Stimulated activated CD4-positive, alpha-beta T cell treated with anti-CD3 and anti-CD28 coated beads, Interleukin-12 subunit alpha, Interleukin-12 subunit beta, amount 100 ng/mL, for 4 hours (primary cell): ENCODE measurements at places on chromosomes 5 and 9.

DNA sequence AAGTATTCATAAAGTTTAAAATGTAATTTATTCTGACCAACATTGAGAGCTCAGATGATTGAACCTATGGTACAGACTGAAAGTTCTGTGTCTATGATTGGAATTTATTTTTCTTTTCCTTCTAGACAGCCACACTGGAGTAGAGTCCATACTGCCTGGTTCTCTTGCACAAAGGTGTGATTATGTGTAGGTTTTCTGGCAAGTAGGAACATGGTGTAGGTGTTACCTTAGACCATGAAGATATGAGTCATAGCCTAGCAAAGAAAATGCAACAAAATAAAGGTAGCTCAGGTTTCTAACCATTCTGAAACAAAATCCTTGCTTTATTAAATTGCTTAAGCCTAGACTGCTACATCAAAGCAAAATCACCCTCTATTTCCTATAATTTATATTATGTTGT, 143.4 kb downstream of the CDH12 start:
- no peak for DNase-seq

DNA sequence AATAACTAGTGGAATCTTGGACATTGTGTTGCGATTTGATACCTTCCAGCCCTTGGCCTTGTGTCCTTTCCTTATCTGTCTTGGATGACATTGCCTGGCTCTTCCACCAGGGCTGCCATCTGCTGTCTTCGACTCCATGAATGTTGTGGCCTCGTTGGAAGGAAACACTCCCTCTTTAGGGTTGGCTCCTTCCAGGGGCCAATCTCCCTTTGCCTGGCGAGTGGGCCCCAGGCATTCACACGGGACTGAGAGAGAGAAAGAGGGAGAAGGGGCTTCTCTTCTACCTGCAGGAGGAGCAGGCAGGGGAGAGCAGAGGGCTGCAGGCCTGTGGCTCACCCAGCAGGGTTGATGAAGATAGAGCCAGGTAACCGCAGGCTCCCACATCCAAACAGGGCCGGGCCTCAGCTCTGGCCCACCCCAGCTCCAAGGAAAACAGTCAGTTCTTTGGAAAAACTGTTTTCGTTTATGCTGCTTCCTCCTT, 31.3 kb downstream of the FGF1 start:
- DNase-seq = no peak

GRCh38 chr5:179154346-179154990, 94.3 kb downstream of the ZNF354C start:
- no peak for DNase-seq

DNA sequence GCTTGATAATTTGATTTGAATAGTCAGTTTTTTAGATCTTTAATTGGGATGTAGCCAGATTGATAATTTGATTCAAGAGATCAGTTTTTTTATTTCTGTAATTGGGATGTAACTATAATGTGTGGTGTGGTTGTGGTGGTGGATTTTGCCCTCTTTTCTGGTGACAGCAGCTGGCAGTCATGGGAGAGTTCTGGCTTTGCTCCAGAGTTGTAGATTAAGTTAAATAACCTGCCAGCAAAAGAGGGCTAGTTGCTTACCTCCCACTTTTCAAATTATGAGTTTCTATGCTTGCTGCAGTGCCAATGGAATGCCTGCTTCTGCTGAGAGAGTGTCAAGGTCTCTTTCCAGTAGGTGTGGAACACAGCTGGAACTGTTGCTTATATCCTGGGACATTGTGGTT, 315.1 kb downstream of the CCDC171 start:
- DNase-seq = no peak

DNA sequence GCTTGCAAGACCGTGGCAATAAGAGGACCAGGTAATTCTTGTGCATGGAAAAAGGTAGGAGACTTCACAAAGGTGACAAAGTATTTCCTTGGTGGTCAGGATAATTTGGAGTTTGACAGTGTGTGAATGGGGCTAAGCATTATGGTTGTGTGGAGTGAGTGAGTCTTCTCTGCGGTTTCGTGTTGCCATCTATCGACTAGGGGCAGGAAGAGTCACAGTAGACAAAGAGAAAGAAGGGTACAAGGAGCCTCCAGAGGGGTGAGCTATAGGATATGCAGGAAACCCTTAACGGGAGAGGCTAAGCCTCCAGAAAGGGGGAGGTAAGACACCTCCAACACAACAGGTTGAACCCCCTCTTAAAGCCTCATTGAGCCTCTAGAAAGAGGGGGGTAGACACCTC, 64.0 kb upstream of the RANBP6 start:
- DNase-seq = no peak

- DNase-seq = no peak
Observed at GRCh38 chr5:86463339-86463738, 154.4 kb upstream of the COX7C start.

GRCh38 chr9:89576404-89576839, 28.4 kb upstream of the GADD45G start:
- DNase-seq = no peak

DNA sequence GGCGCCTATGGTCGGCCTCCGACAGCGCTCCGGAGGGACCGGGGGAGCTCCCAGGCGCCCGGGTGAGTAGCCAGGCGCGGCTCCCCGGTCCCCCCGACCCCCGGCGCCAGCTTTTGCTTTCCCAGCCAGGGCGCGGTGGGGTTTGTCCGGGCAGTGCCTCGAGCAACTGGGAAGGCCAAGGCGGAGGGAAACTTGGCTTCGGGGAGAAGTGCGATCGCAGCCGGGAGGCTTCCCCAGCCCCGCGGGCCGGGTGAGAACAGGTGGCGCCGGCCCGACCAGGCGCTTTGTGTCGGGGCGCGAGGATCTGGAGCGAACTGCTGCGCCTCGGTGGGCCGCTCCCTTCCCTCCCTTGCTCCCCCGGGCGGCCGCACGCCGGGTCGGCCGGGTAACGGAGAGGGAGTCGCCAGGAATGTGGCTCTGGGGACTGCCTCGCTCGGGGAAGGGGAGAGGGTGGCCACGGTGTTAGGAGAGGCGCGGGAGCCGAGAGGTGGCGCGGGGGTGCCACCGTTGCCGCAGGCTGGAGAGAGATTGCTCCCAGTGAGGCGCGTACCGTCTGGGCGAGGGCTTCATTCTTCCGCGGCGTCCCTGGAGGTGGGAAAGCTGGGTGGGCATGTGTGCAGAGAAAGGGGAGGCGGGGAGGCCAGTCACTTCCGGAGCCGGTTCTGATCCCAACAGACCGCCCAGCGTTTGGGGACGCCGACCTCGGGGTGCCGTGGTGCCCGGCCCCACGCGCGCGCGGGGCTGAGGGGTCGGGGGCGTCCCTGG, 561 bp downstream of the DAPK1 start:
- no peak for DNase-seq

GRCh38 chr5:54766748-54767147, 218.6 kb downstream of the ESM1 start:
- no peak for DNase-seq

- no peak for DNase-seq
Observed at GRCh38 chr9:108939975-108940374, 5.8 kb downstream of the ABITRAM start.

DNA sequence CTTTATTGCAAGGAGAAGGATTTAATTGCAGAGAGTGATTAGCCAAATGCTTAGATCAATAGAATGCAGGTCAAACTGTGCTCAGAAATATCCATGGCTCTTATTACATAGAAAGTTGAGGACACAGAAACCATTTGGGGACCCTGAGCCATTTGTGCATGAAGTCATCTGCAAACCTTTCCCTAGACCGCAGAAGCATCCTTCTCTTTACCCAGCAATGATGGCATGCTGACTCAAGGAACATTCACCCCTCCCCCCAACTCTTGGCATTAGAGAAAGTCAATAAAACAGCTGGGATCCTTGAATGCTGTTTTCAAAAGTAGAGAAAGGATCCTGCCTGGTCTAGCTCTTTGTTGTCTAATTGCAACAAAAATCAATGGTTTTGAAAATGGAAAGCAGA, 73.5 kb downstream of the PPP2R2B start:
- no peak for DNase-seq

DNA sequence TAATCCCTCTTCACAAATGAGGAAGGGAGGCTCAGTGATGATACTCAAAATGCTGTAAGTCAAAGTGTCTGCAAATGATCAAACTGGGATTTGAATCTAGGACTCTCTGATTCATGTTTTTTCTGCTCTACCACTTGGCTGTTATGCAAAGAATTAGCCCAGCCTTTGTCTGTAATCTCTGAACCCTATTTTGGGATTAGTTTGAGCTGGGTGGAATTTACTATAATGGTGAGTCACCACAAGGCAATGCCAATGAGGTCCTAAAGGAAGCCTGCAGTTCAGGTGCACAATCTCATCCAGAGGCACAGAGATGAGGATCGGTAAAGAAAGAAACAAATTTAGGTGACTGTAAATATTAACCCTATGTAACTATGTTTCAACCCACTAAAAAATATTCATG, 29.2 kb downstream of the RFK start:
- no peak for DNase-seq

GRCh38 chr9:89165341-89165740, 13.3 kb downstream of the SHC3 start:
- no peak for DNase-seq

GRCh38 chr5:63563008-63563917, 399.0 kb downstream of the HTR1A start:
- no peak for DNase-seq

DNA sequence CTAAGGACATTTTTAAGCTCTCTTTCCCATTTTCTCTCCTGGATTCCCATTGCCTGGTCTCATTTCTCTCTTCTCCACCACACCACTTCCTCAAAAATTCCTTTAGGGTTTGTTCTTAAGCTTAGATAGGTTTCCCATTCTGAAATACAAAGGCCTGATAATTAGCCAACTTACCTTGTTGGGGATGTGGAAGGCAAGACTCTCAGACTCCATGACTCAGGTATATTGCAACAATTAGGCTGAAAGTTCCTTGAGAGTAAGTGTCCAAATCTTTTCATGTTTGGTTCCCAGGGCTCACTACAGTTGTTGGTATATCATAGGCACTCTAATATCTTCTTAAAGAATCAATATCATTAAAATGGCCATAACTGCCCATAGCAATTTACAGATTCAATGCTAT, 43.6 kb downstream of the FXN start:
- no peak for DNase-seq

DNA sequence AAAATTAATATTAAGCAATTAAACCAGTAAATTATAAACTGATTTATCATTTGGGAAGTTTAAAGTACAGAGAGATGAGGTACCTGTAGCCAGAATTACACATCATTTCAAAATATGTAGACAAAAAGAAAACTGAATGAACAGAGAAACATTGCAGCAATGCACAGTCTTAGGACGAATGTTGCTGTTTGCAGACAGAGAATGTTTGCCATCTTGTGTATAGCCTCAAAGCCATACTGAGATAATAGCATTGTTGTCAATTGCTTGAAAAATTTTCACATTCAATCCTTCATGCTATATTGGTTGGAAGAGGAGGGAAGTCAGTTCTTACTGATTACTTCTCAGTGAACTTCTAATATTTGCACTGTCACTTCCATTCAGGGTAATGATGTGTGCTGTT, 326.2 kb downstream of the PRR16 start:
- no peak for DNase-seq

DNA sequence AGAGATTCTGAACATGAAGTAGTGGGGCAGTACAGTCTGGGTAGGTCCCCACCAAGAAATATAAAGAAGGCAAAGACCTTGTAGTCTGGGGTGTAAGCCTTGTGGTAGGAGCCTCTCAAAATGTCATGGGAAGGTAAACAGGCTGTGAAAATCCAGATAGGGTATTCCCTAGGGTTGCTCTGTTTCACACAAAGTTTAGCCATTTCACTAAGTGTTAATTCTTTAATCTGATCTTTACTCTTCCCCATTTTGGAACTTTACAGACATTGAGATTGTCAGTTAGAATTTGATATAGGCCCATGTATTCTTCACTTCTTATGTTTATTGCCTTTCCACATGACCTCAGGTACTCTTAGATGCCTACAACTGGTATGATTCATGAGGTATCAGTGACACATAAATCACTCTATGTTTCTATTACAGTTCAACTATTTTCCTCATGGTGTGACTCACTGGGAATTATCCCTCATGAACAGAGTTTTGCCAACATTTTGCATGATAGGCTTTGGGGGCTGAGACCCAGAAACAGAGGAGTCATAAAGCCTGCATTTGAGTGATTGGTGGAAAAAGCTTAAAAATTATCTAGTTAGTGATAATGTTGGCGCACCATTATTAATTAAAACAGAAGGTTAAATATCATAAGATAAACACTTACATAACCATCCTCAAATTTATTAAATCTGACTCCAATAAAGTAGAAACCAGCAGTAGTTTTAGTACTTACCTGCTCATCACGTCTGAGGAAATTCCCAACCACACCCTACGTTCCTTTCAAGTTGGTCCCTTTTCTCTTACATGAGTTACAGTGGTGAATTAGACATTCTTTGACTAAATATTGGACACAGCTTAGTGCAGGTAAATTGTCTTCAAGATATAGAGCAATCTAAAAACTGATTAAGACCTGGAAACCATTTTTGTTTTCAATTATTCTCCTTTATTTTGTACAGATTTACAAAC, 399.8 kb upstream of the MEF2C start:
- DNase-seq = no peak

- no peak for DNase-seq
Observed at GRCh38 chr5:56369361-56369811, 136.3 kb upstream of the ANKRD55 start.

GRCh38 chr5:41629897-41630296, 119.5 kb upstream of the PLCXD3 start:
- DNase-seq = no peak

GRCh38 chr9:7075154-7075553, 317.4 kb downstream of the KDM4C start:
- no peak for DNase-seq

- no peak for DNase-seq
Observed at GRCh38 chr9:34513567-34514214, 9.1 kb downstream of the ENHO start.

DNA sequence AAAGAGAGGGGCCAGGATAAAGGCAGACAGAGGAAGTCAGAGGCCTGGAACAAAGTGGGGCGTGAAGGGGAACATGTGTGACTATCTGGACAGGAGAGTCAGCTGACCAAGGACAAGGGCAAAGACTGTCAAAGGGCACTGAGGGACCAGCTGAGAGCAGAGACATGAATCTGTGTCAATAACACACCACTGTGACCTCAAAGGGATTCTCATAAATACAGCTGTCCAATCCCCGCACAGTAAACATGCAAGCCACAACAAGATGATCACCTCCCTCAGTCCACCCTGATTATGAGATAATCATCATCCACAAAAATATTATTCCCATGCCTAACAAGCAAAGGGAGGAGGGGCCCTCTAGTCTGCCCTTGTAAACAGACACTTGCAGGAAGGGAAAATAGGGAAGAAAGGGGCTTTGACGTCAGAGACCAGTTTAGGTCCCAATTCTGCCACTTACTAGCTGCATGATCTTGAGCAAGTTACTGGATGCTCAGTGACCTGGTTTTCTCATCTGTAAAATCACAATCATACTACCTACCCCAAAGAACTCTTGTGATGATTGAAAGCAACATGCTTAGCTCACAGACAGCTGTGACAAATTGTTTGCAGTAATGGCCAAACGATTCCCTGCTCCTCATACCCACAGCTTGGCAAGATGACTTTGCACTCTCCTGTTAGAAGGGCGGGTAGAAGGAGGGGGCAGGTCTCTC, 41.8 kb downstream of the RAPGEF1 start:
- DNase-seq = no peak
